ENCODE measurements at places on chromosomes 3 and 15.
A peak's percentile ranks its signal among the peaks of the same experiment; 100 is the strongest.

- no peak for ATAC-seq
These were observed 76.4 kb upstream of the STT3B start for GRCh38 chr3:31456373-31456772.

- ATAC-seq, result no peak
These were observed 1.4 kb downstream of the SLC41A3 start for GRCh38 chr3:126082362-126083137.

- ATAC-seq, result no peak
These were observed 33.6 kb upstream of the PLSCR5 start for GRCh38 chr3:146638718-146639117.

DNA sequence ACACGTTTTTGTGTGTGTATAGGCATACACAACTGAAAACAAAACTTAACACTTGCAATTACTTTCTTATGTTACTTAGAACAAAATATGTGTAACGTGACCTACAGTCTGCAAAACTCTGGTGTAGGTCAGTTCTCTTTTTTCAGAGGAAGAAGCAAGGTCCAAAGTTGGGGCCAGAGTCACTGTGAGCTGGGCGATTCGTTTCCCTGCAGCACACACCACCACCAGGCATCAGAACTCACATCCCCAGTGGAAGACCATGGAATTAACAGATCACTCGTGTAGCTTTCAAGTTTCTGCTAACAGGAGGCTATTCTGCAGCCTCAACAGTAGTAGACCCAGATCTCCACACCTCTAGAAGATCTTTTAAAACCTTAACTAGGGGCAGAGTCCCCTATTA lies 25.8 kb downstream of the ANP32A start:
- no peak for ATAC-seq

GRCh38 chr3:38229036-38229435 lies 36.6 kb upstream of the SLC22A13 start:
- no peak for ATAC-seq

DNA sequence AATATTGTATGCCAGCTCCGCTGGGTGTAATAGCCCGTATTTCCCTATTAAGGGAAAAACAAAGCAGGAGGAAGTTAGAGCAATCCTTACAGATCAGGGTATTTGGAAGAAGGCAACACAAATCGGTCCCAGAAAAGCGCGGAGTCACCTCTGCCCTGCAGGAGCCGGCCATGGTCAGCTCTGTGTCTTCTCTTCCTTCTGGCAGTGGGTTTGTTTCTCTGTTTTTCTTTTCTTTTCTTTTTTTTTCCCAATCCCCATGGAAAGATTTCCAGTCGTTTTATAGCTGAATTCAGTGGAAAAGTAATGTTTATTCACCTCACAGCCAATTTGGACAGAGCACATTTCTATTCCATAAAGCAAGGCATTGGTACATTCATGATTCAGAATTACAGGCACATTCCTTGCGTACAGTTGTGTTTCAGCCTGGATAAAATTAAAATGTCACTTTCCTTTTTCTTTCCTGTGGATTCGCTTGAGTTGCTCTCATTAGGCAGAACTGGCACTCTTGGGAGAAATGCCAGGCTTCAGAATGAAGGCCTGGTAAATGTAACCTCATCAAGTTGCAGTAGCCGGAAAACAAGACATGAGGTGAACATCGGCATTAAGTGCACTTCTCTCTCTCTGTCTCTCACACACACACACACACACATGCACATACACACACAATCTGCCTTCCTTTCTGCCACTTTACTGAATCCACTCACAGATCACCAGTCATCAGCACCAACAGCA lies 204.5 kb upstream of the UBE2E1 start:
- ATAC-seq, result no peak

DNA sequence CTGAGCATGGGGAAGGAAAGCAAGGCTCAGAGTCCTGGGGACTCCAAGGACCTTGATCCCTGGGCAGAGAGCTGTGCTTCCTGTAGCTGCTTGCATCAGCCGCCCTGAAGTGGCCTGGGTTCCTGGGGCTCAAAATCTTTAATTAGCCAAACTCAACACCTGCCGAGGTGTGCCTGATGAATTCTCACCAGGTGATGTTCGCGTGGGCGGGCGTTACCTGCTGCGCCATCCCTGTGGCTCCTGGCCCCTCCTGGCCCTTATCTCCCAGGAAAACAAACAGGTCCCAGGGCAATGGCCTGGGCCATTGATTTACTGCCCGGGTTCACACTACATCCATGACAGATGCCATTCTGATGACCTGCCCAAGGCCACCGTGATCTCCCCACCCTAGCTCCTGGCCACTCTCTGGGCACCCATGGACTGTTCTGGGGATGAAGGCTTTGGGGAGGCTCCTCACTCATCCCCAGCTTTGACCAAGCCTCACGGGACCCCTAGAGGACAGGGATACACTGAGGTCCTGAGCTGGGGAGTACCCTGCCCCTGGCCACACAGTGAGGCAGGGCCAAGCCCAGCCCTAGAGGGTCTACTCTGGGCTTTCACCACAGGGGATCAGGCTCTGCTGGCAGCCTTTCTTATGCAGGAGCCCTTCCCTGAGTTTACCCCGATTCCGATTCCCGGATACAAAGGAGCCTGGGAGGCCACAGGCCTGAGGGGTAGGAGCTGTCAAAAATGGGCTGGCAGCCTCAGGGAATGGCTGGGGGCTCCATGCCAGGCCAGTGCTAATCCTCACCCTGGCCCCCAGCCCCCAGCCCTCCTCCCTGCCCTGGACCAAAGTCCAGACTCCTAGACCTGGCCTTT lies 5.7 kb downstream of the SLC38A3 start:
- no peak for ATAC-seq

DNA sequence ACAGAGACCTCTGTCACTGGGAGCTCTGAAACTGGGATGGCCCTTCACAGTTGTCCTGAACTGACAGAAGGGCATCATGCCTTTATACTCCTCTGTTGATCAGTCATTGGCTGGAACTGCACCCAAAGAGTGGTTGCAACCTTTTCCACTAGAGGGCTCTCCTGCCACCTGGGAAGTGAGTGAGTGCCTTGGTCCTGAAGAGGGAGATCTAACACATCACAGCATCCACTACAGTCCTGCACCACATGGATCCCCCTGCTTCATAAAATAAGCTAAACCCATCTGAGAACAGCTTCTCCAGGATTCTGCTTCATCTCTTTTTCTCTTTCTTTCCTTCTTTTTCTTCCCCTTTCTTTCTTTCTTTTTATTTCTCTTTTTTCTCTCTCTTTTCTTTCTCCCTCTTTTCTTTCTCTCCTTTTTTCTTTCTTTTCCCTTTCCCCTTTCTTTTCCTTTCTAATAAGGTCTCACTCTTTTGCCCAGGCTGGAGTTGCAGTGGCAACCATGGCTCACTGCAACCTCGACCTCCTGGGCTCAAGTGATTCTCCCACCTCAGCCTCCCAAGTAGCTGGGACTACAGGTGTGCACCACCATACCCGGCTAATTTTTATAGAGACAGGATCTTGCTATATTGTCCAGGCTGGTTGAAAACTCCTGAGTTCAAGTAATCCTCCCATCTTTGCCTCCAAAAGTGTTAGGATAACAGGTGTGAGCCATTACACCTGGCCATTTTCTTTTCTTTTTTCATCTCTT lies 42.8 kb upstream of the RAF1 start:
- ATAC-seq, result peak; percentile 70

GRCh38 chr3:120160050-120160449 lies 65.8 kb upstream of the GSK3B start:
- peak; percentile 99 for ATAC-seq

- ATAC-seq, result no peak
These were observed 7.3 kb downstream of the NEK4 start for GRCh38 chr3:52763466-52763865.

GRCh38 chr3:184592371-184593219 lies 31.0 kb downstream of the EPHB3 start:
- no peak for ATAC-seq

DNA sequence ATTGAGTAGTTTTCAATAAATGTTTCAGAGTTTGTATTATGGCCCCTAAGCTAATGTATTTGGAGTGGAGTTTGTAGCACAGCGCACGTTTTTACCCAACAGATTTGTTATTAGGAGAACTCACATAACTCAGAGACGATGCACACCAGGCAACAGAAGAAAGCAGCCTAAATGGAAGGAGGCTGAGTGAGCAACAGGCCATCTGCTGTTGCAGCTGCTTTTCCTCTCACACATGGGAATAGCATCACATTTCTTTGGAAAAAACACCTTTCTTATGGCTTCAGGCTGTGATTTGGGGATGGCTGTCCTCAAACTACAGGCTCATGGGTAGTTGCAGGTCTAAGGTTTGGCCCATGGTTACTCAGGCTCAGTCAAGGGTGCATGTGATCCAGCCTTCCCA lies 469.3 kb upstream of the MCTP2 start:
- no peak for ATAC-seq

GRCh38 chr15:64697911-64698369 lies 77.4 kb downstream of the RBPMS2 start:
- no peak for ATAC-seq

- no peak for ATAC-seq
These were observed 51.1 kb downstream of the STRIT1 start for GRCh38 chr3:155242342-155242741.

DNA sequence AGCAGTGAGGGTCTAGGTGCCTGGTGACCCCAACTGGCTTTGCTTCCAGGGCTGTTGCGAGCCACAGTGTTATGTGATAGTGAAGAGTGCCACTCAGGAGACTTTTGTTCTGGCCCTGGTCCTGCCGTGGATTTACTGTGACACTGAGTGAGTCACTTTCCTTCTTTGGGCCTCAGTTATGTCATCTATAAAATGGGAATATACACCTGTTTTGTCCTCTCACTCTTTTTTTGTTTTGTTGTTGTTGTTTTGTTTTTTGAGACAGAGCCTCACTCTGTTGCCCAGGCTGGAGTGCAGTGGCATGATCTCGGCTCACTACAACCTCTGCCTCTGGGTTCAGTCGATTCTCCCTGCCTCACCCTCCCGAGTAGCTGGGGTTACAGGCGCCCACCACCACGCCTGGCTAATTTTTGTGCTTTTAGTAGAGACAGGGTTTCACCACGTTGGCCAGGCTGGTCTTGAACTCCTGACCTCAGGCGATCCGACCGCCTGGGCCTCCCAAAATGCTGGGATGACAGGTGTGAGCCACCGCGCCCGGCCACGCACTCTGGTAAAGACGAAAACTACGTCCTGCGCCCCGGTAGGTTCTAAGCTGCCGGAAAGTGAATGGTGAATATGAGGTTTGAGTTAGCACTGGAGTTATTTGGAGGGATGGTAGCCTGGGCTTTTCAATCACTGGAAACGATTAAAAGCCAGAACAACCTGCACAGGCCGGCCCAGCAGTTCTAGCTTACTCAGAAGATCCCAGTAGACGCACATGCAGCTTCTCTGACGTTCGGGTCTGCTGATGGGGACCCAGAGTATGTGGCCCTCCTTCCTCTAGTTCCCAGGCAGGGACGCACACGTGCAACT lies 46.6 kb downstream of the BDH1 start:
- ATAC-seq, result no peak

GRCh38 chr15:89751748-89752147 lies 699 bp upstream of the MESP1 start:
- peak; percentile 63 for ATAC-seq

GRCh38 chr3:113261626-113262303 lies 50.4 kb downstream of the BOC start:
- ATAC-seq, result no peak

DNA sequence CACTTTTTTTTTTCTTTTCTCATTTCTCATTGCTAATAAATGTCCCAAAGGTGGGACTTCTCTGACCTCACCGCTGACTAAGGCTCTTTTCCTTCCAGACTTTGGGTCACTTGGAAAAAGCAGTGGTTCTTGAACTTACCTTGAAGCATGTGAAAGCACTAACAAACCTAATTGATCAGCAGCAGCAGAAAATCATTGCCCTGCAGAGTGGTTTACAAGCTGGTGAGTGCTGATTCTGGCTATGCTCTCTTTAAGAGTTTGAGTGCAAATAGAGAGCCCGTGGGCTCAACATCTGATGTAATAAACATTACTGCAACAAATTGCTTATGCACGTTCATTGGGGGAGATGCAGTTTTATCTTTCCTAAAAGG lies 2.0 kb downstream of the BHLHE40 start:
- no peak for ATAC-seq

DNA sequence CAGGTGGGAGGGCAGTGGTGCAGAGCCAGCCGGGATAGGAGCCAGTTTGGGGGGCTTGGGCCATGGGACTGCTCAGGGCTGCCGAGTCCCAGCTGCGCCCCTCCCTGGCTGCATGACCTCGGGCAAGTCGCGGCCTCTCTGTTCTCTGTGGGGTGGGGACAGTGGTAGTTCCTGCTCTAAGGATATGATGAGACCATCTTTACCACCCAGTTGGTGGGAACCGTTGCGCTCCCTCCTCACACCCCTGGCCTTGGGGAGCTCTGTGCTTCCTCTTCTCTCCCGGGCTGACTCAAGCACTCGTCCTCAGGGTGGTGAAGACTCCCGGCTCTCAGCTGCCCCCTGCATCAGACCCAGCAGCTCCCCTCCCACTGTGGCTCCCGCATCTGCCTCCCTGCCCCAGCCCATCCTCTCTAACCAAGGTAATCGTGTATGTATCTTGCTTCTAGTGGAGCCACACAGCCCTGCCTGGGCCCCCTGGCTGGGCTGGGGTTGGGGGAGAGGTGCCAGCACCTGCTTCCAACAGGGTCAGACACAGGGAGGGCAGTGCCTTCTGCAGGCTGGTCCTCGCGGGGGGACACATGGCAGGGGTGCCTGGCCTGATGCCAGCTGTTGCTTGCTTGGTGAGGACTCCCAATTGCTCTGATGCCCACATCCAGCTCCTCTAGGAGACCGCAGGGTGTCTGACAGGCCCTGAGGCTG lies 15.1 kb upstream of the STAB1 start:
- no peak for ATAC-seq

- ATAC-seq, result no peak
These were observed 519.3 kb upstream of the CADM2 start for GRCh38 chr3:84439476-84439875.

- ATAC-seq, result no peak
These were observed 27.8 kb upstream of the IGF2BP2 start for GRCh38 chr3:185852635-185853034.

- no peak for ATAC-seq
These were observed 72.7 kb downstream of the HMG20A start for GRCh38 chr15:77493324-77493907.

GRCh38 chr15:51132384-51133139 lies 37.9 kb upstream of the TNFAIP8L3 start:
- ATAC-seq, result peak; percentile 60

GRCh38 chr3:157113832-157114505 lies 46.0 kb downstream of the CCNL1 start:
- ATAC-seq, result no peak

DNA sequence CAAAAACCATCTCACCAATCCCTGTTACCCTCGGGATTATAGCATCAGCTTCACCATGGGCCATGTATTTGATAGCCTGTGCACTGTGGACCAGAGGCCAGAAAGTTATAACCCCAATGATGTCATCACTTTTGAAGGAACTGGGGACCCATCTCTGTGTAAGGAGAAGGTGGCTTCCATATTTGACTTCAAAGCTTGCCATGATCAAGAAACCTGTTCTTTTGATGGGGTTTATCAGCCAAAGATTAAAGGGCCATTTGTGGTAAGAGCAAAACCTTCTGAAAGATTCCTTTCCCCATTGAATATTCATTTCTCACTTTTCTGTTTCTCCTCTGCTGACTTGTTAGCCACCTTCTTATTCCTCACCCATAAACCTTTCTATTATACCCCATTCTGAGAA lies 34.3 kb upstream of the RPL14 start:
- no peak for ATAC-seq

- no peak for ATAC-seq
These were observed 419.3 kb downstream of the ERC2 start for GRCh38 chr3:56048946-56049345.

All from esophagus mucosa (tissue), 1 donor.